Hepatocyte (in vitro differentiated cells): ENCODE measurements at places on chromosomes 2 and 18. TPM values are rescaled to one million over a fixed set of nuclear protein-coding genes. Genes with fewer than 3 reads are reported as not detected.

The GKN2 gene
- total RNA-seq: not detected in 2 replicates

- DNase-seq: no peak
These were observed 190.1 kb upstream of the RND3 start for GRCh38 chr2:150677551-150677950.

GRCh38 chr18:38792731-38793130 is 1227.1 kb upstream of the CELF4 start:
- no peak for DNase-seq

The ALLC gene
- total RNA-seq: not detected in 2 replicates

DNA sequence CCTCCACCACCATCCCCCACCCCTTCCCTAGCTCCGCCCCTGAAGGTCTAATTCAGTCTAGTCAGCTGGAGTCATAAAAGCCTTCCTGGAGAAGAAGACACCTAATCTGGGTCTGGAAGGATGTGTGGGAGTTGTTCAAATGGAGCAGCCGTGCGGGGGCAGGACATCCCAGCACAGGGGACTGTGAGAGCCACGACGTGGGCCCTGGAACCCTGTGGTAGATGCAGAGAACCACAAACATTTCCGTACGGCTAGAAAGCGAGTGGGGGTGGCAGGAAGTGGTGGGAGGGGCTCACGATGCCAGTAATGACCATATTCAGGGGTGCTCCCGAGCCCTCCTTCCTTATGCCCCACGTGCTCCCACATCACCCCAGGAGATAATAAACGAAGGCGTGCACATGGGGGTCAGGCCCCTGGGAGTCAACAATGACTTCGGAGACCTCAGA is 20.9 kb upstream of the COL6A3 start:
- DNase-seq: no peak

DNA sequence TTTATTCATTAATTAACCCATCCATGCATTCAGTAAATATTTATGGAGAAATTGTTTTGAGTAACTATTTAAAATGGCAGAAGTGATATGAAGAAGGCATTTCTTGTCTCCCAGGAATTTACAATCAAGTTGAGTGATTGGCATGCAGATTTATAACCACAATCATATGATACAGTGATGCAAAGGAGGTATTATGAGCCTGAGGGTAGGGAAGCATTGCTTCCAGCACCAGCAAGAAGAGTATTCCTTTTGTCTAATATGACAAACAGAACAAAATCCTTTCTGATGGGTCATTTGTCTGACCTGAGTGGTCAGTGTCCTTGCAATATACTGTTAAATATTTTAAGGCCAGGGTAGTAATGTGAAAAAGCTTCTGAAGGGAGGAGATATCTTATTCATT is 244.2 kb upstream of the RGPD4 start:
- DNase-seq: no peak

GRCh38 chr2:201403880-201404279 is 46.7 kb upstream of the FLACC1 start:
- DNase-seq: no peak

The PSD4 gene
- 22.6 and 26.5 TPM in 2 replicates for total RNA-seq

GRCh38 chr2:64803776-64804175 is 150.1 kb upstream of the SERTAD2 start:
- no peak for DNase-seq

GRCh38 chr2:233800208-233800607 is 22.1 kb downstream of the MROH2A start:
- DNase-seq: no peak

The GFPT1 gene
- total RNA-seq: 75.4 and 80.0 TPM in 2 replicates

The CYBRD1 gene
- total RNA-seq: 66.1 and 66.4 TPM in 2 replicates

DNA sequence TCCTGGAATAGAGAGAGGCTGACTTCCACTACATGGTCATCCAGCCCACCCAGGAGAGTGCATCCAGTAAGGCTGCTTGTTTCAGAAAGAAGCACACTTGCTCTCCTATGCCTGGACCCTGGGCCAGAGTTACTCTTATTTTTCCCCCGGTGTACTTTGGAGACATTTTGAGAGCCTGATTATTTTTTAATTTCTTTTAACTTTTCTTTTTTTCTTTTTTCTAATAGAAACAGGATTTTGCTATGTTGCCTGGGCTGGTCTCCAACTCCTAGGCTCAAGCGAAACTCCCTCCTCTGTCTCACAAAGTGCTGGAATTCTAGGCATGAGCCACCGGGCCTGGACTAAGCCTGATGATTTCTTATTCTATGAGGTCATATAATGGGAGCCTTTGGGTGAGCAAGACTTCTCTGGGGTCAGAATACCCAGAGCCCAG is 62.2 kb downstream of the RPL37A start:
- no peak for DNase-seq

DNA sequence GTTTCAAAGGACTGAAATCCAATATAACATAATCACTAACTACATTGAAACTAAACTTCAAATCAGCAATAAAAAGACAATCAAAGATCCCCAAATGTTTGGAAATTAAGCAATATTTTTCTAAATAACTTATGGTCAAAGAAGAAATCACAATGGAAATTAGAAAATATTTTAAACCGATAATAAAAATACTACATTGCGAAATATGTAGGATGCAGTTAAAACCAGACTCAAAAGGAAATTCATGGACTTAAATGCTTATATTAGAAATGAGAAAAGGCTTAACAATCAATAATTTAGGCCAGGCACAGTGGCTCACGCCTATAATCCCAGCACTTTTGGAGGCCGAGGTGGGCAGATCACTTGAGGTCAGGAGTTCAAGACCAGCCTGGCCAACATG is 79.0 kb upstream of the HAAO start:
- DNase-seq: no peak

DNA sequence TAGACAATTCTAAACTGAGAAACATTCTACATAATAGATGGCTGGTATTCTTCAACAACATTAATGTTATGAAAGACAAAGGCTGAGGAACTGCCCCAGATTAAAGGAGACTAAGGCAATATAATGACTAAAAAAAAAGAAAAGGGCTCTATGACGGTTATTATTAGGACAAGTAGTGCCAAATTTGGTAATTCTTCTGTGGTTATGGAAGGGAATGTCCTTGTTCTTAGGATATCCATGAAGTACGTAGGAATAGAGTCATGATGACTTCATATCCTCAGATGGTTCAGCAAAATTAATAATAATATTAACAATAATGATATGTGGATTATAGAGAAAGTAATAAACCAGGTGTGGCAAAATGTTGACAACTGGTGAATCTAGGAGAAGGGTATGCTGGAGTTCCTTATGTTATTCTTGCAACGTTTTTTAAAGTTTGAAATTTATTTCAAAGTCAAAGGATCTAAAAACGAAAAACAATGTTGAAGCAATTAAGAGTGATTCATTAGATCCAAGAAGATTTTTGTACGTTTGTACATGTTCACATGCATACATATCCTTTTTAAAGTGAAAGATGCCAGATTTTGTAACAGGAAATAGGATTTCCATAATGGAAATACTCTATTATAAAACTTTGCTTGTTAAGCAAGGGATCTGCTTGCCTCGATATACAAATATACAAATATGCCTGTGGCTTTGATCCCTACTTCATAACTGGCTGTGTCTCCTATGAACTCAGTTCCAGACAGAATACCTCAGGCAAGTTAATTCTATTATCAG is 27.7 kb upstream of the STRN start:
- DNase-seq: no peak
